ENCODE measurements at places on chromosomes 5 and 9.
A peak's percentile ranks its signal among the peaks of the same experiment; 100 is the strongest.

DNA sequence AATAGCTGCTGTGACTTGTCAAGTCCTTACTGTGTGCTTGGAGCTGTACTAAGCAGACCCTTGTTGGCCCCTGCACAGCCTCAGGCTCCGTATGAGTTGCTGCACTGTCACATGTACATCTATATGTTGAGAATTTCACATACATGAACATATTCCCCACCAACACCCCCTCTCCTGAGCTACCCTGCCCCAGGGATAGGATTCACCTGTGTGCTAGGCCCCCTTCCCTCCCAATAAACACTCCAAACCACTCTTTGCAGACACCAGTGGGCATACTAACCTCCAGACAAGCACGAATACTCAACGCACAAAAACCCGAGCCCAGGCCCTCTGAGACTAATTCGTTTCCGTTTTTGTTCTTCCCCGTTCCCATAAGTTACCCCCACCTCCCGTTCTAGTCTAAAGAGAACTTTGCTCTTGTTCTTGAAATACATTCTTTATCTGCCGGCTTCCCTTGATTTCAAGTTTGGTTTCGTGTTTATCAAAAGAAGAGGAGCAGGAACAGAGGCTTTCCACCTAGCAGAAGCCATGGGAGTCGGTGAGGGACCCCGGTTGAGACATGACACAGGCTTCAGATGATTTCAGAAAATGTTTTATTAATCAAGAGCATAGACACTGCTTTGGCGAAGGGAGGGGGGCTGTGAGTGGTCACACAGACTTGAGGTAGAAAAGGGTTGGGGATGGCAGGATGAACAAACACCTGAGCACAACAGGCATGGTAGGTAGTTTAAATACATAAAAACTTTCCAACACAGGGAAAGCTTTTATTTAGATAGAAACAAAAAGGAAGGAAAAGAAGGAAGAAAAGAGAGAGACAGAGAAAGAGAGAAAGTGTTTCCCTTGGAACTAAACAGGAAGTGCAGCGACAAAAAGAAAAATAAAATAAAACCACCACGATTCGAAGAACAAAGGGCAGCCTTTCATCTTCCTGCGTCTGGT is 3.4 kb downstream of the HAND1 start:
- no peak for DNase-seq

DNA sequence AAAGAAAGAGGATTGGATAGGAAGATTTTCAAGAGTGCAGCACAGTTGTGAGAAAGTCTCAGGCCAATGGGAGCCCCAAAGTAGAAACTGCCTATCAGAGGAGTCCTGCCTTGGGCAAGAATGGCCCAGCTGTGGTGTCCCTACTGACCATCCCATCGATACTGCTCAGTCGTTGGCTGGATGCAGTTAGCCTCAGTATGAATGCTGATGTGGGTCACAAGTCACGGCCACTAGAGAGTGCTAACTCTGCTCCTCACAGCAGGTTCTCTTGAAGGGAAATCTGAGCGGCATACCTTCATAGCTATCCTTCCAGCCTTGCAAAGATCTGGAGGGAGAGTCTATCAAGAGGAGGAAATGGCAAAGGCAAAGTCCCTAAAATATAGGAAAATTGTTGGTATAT is 11.6 kb upstream of the CETN3 start:
- no peak for DNase-seq

DNA sequence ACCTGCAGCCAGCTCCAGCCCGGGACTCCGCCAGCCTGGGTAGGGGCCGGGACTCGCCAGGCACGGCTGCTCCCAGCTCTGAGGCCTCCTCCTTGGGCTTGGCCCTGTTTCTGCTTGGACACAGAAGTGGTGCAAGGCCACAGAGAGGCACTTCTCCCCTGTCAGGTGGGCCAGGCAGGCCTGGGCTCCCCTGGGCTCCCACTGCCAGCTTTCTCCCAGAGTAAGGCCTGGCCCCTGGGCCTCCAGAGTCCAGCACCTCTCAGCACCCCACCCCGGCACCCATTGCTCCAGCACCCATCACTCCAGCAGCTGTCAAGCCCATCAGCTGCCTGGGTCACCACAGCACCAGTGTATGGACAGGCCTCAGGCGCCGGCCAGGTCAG is 71.1 kb upstream of the LRRTM2 start:
- DNase-seq = no peak

DNA sequence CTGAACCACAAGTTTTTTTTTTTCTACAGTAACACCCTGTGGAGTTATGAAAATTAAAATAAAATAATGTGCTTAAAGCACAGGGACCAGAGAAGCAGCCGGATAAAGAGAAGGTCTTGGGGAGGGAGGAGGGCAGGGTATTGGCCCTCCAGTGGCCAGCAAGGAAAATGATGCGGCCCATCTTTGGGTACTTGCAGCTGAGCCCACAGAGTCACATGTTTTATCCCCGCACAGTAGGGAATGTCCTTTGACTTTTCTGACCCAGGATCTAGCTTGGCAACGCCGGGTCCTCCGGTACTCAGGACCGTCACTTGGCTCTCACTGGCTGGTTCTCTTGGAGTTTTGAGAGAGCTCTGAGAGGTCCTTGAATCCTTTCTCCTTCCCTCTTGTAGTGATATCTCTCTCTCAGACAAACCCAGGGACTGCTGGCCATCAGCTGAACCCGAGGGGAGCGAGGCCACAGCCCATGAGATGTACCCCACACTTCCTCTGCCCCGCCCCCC is 35.3 kb upstream of the HSPA9 start:
- DNase-seq = no peak

- no peak for DNase-seq
Observed at GRCh38 chr5:154403776-154404387, 41.9 kb upstream of the SAP30L start.

DNA sequence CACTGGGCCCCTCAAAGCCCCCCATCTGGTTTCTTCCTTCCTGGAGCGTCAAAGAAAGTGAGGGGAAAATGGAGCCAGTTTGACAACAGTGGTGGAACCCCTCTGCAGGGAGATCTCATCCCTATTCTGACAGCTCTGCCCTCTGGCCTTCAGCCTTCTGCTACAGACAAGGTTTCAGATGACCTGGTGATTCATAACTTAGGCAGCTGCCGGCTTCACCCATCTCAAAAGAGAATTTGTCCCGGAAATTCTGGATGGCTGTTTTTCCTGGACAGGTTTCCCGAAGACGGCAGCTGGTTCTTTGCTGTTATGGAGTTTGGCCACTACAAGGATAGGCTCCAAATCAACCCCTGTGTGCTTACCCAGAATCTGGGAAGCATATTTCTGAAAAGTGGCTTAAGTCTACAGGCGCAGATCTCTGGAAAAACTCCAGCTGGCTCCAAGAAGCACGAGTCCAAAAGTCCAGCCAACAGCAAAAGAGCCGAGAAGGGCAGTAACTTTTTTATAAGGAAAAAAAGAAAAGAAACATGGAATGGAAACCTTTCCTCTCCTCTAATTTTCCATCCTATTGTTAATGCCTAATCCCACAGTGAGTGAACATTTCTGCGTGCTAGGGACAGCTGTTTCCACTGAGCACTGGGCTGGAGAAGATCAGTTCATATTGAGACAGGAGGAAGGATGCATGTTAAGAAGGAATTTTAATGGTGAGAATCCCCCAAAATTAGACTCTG is 54.5 kb downstream of the ZNF366 start:
- DNase-seq = peak; percentile 52

GRCh38 chr9:112007575-112008240 is 111.1 kb downstream of the UGCG start:
- DNase-seq = no peak

- DNase-seq = no peak
Observed at GRCh38 chr5:36378551-36378950, 76.8 kb upstream of the RANBP3L start.

All from fibroblast of skin of left quadriceps (primary cell).